ENCODE measurements at places on chromosomes 13 and 19. TPM values are rescaled to one million over a fixed set of nuclear protein-coding genes. Genes with fewer than 3 reads are reported as not detected.

GNA15 gene
- total RNA-seq: 0.59 TPM

ZNF579 gene
- total RNA-seq: 5.4 TPM

ZNF274 gene
- total RNA-seq: 19.3 TPM

AZU1 gene
- total RNA-seq: not detected

NLRP5 gene
- not detected for total RNA-seq

OR10H1 gene
- not detected for total RNA-seq

ZNF304 gene
- 10.9 TPM for total RNA-seq

GRK1 gene
- not detected for total RNA-seq

RYR1 gene
- 12.4 TPM for total RNA-seq

PGLYRP1 gene
- total RNA-seq: not detected

SHISA7 gene
- total RNA-seq: not detected

KANK2 gene
- total RNA-seq: 98.4 TPM

SMIM44 gene
- not detected for total RNA-seq

IQCN gene
- total RNA-seq: 0.06 TPM

RDH8 gene
- not detected for total RNA-seq

CD79A gene
- total RNA-seq: 0.61 TPM

Data from SJCRH30 (cell line).